ENCODE measurements at places on chromosomes 5 and 9.

DNA sequence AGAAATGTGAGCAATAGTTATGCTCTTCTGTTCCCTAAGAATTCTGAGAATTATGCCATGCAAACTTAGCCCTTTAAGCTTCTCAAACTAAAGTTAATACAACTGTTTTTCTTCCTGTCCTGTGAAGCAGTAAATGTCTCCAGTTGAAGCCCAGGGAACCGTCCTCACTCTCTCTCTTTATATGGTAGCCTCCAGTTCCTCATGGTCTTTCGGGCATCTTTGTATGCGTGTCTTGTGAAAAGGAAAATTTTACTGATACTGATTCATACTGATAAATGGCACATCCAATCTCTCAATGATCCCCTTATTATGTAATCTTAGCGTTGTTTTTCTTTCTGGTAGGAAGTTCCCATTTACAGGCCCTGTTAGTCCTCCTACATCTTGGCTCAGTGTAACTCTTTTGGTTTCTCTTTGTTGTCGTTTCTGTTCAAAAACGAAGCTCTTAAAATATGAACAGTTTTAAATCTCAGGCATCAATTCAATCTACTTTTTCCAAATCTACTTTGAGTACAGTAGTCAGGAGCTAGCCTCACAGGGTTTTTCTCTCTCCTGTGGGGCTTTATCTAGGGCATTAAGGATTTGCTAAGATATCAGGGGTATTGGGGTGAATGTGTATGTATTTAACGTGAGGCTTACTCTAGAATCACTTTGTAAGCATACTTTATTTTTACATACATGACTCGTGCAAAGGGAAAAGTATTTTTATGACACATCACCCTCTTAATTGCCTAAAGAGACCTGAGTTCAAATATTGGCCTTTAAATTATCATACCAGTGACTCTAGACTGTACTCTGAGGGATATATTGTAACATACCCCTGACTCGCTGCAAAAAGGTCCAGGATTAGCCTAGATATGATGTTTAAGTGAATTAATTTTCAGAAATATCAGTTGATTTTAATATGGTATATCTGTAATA lies 258.0 kb downstream of the NR3C1 start:
- peak; percentile 62 for DNase-seq

- no peak for DNase-seq
Observed at GRCh38 chr5:91119217-91119616, 263.9 kb downstream of the ARRDC3 start.

DNA sequence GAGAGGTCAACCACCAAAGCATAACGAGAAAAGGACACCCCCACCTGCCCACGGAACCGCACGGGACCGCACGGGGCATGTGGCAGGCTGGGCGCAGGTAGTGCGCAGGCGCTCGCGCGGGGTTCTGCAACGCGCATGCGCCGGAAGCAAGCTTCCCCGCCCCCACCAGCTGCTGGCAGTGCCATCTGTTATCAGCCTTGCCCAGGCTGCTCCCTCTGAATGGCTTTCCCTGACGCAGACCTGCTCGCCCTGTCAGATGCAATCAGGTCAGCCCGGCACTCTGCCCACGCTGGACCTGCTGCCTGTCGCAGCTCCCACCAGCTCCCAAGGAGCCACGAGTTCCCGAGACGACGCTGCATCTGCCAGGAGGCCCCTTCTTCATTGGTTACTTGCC lies 22.8 kb downstream of the PTCH1 start:
- no peak for DNase-seq

- peak; percentile 78 for DNase-seq
Observed at GRCh38 chr5:88833371-88834130, 49.4 kb downstream of the MEF2C start.

GRCh38 chr5:38709678-38710306 lies 136.0 kb upstream of the OSMR start:
- no peak for DNase-seq

- peak; percentile 97 for DNase-seq
Observed at GRCh38 chr5:141657937-141658545, 6.8 kb upstream of the FCHSD1 start.

- DNase-seq, result no peak
Observed at GRCh38 chr5:1105350-1106265, 6.3 kb downstream of the SLC12A7 start.

DNA sequence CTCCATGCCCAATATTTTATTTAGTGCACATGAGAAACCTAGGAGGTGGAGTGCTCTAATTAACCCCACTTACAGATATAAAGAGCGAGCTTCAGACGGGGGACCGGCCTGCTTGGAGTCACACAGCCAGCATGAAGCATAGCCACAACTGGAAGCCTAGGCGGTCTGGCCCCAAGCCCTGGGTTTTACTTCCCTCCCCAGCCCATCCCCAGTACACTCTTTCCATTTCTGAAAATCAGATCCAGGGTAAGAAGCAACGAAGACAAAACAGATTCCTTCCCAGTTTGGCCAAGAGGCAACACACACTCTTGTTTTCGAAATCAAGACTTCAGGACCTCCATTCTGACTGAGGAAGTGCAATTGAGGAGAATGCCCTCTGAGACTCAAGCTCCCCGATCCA lies 27.1 kb downstream of the KCNMB1 start:
- no peak for DNase-seq
